ENCODE measurements at places on chromosomes 2 and 18. TPM values are rescaled to one million over a fixed set of nuclear protein-coding genes. Genes with fewer than 3 reads are reported as not detected.

CFAP65 gene
- total RNA-seq, result not detected

DNA sequence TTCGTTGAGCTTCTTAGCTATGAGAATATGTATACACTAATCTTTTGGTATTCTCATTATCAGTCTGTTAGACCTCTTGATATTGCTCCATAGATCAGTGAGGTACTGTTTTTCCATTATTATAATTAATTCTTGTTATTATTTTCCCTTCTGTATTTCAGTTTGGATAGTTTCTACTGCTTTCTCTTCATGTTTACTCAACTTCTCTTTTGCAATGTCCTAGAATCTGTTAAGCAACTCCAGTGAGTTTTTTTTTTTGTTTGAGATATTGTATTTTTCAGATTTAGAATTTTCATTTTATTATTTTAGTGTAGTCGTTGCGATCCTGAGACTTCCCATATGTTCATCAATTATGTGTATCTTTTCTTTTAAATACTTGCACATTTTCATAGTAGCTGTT, 260.8 kb downstream of the SETBP1 start:
- no peak for DNase-seq

GRCh38 chr18:14941792-14942191, 193.8 kb downstream of the ANKRD30B start:
- DNase-seq, result no peak

GRCh38 chr2:60440079-60440766, 113.2 kb downstream of the BCL11A start:
- no peak for DNase-seq

GRCh38 chr2:170276925-170277629, 99.1 kb downstream of the MYO3B start:
- DNase-seq, result no peak

DNA sequence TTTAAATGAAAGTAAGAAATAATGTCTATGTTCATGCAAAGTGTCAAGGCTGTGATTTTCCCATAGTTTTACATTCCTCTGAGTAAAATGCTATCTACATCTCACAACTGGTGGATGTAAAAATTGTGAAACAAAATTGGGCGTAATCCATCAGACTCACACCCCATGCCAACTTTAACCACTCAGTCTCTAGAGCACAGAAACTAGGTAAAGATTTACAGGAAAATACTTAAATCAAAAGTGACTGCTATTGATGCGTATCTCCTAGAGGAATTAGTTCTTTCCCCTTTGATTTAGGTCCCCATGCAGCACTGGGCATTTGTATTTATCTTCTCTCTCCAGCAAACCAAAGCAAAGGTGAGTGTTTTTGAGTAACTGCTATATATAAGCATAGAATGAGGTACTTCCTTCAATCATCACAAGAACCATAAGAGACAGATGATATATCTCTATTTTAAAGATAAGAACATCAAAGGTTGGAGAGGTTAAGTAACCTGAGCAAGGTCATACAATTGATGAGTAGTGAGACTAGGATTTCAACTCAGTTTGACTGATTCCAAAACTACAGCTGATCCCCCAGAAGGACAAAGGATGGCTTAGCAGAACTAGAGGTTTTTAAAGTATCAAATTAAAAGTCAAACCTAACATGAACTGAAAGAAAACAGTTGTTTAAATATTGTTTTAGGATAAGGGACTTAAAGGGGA, 594.0 kb upstream of the ACVR2A start:
- DNase-seq, result no peak

- no peak for DNase-seq
Measured at GRCh38 chr18:49527631-49528327, 34.1 kb upstream of the LIPG start.

GRCh38 chr2:217866457-217866856, 136.3 kb downstream of the TNS1 start:
- DNase-seq, result no peak

DNA sequence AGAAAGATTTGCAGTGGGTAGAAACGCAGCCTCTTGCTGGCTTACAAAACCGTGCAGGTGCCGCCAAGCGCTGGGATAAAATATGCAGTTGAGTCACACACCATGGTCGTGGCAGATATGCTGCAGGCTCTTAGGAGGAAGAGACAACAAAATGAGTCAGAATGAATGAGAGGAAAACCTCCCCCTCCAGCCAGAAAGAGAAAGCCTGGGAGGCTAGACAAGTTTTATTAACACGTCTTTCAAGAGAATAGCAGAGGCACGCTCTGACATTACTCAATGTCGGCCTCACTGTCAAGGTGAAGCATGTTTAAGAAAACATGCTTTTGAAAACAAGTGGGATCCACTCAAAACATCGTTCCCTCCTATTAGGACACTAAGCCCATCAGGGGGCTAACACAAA, 37.1 kb upstream of the ZCCHC2 start:
- DNase-seq, result peak; percentile 56

Measured in H4 (cell line).